ENCODE measurements at places on chromosomes 7 and 10. TPM values are rescaled to one million over a fixed set of nuclear protein-coding genes. Genes with fewer than 3 reads are reported as not detected.

DNA sequence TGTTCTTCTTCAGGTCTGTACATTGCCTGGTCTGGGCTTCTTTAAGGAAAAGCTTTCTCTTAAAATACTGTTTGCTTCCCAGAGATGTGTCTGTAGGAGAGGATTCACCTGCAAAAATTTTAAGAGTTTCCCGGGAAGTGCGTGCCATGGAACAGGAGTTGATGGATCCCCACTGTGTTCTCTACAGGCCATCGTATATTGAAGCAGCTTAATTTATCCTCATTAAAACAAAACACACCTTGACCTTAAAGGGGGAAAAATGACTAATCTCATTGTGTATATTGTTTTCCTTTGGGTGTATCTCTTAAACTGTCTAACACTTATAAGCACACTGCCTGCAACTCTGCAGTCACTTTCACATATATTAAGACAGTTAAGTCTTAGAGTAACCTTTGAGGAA lies 111.4 kb downstream of the ST7 start:
- no peaks in the 10 kb centered on the region for H3K36me3 ChIP-seq
- no peak overlapping the region for H3K27ac ChIP-seq
- peaks cover 1% of the 10 kb centered on the region for H3K4me1 ChIP-seq
- no peak overlapping the region for H3K4me3 ChIP-seq

- H3K27me3 ChIP-seq = peaks cover 5% of the 10 kb centered on the region
- no peak overlapping the region for H3K27ac ChIP-seq
- H3K4me1 ChIP-seq = peaks cover 2% of the 10 kb centered on the region
- no peak overlapping the region for H3K4me3 ChIP-seq
- H3K36me3 ChIP-seq = no peaks in the 10 kb centered on the region
Observed at GRCh38 chr7:73329861-73330581, 2.1 kb downstream of the FKBP6 start.

DNA sequence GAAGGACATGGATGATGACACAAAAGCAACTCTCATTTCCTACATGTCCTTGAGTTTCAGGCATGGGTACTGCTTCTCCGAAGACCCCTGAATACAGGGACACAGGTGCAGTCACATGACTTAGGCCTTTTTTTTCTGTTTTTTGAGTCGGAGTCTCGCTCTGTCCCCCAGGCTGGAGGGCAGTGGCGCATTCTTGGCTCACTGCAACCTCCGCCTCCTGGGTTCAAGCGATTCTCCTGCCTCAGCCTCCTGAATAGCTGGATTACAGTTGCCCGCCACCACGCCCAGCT lies 26.8 kb downstream of the IFT22 start:
- H3K27ac ChIP-seq = no peak overlapping the region
- DNase-seq = no peak
- H3K4me1 ChIP-seq = peaks cover 8% of the 10 kb centered on the region
- H3K4me3 ChIP-seq = no peak overlapping the region

- H3K27ac ChIP-seq = no peak overlapping the region
- peaks cover 52% of the 10 kb centered on the region for H3K4me1 ChIP-seq
- H3K36me3 ChIP-seq = no peaks in the 10 kb centered on the region
- no peak overlapping the region for H3K4me3 ChIP-seq
Observed at GRCh38 chr7:35727571-35727970, 32.6 kb upstream of the HERPUD2 start.

GRCh38 chr10:24695452-24695851 lies 28.2 kb downstream of the ARHGAP21 start:
- H3K4me3 ChIP-seq = no peak overlapping the region
- peaks cover 3% of the 10 kb centered on the region for H3K4me1 ChIP-seq
- H3K27me3 ChIP-seq = no peaks in the 10 kb centered on the region
- no peak for DNase-seq
- no peaks in the 10 kb centered on the region for H3K36me3 ChIP-seq

- no peaks in the 10 kb centered on the region for H3K4me1 ChIP-seq
- H3K36me3 ChIP-seq = peaks cover 2% of the 10 kb centered on the region
- H3K4me3 ChIP-seq = no peak overlapping the region
- H3K27me3 ChIP-seq = no peaks in the 10 kb centered on the region
- H3K27ac ChIP-seq = no peak overlapping the region
Observed at GRCh38 chr7:27631391-27631790, 31.3 kb downstream of the HIBADH start.

DNA sequence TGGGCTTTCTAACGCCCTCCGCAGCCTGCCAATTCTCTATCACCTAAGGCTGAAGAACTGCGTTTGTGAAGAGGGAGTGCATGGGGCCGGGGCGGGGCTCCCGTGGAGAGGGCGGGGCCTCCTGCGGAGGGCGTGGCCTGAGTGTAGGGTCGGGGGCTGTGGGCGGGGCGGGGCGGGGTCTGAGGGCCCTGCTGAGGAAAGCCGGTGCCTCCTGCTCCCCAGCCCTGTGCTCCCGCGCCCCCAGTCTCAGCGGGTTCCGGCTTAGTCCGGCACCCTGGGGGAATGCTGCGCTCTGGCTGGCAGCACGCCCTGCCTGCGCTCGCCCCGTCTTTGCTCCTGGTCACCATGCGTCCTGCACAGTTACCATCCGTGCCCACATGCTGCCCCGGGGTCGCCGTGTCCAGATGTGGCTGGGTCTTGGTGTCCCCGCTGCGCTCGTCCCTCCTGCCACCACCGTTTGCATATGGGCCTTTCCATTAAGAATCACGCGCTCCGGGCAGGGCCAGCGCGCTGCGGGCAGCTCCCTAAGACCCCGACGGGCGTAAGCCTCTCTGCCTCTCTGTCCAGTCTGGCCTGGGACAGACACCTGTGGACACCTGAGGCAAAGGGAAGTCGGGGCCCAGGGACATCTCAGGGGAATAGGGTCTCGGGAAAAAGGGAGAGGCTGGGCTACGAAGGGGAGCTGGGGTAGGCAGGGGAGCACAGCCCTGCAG lies 144.0 kb upstream of the RET start:
- peaks cover 33% of the 10 kb centered on the region for H3K27me3 ChIP-seq
- DNase-seq = peak; percentile 69
- no peak overlapping the region for H3K27ac ChIP-seq
- H3K36me3 ChIP-seq = no peaks in the 10 kb centered on the region

- DNase-seq = no peak
- no peak overlapping the region for H3K27ac ChIP-seq
- H3K27me3 ChIP-seq = no peaks in the 10 kb centered on the region
- H3K4me1 ChIP-seq = peaks cover 2% of the 10 kb centered on the region
- no peak overlapping the region for H3K4me3 ChIP-seq
Observed at GRCh38 chr7:2266911-2267310, 24.9 kb downstream of the NUDT1 start.

DNA sequence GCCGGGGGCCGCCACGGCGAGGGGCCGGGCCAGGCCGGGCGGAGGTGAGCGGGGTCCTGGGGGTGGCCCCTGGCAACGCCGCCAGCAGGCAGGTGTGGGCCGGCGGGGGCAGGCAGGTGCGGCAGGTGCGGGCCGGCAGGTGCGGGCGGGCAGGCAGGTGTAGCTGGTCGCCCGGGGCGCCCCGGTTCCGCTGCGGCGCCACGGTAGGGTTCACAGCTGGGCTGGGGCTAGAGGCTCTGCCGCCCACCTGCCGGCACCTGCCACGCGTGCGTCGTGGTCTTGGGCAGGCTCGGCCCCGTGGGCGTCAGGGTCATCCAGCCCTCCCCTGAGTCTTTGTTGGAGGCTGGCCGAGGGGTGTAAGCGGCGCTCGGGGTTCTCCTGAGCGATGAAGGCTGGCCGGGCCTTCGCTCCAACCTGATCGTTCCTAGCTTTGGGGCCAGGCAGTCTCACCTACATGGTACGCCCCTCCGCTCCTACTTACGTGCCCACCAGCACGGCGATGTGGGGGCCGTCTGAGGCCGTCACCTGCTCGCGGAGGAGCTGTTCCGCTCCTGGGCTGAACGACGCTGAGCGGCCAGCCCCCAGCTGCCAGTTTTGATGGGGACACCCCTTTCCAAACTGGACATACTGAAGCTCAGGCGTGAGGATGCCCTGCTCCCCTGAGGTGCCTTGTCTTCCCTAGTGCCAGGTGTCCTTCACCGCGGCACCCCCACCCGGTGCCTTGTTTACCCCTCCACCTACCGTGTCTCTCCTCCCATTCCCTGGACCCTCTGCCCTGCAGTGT lies 493 bp downstream of the ZMIZ2 start:
- no peak for DNase-seq
- H3K36me3 ChIP-seq = peaks cover 19% of the 10 kb centered on the region
- H3K4me1 ChIP-seq = peaks cover 35% of the 10 kb centered on the region
- peak overlapping the region; percentile 88 for H3K27ac ChIP-seq
- peak overlapping the region; percentile 93 for H3K4me3 ChIP-seq

GRCh38 chr10:67924136-67924535 lies 39.7 kb downstream of the SIRT1 start:
- H3K27me3 ChIP-seq = no peaks in the 10 kb centered on the region
- H3K27ac ChIP-seq = no peak overlapping the region
- DNase-seq = no peak
- H3K4me1 ChIP-seq = no peaks in the 10 kb centered on the region

- no peak for DNase-seq
- H3K36me3 ChIP-seq = peaks cover 5% of the 10 kb centered on the region
- peaks cover 8% of the 10 kb centered on the region for H3K4me1 ChIP-seq
Observed at GRCh38 chr7:102811942-102812678, 63.3 kb downstream of the FAM185A start.

DNA sequence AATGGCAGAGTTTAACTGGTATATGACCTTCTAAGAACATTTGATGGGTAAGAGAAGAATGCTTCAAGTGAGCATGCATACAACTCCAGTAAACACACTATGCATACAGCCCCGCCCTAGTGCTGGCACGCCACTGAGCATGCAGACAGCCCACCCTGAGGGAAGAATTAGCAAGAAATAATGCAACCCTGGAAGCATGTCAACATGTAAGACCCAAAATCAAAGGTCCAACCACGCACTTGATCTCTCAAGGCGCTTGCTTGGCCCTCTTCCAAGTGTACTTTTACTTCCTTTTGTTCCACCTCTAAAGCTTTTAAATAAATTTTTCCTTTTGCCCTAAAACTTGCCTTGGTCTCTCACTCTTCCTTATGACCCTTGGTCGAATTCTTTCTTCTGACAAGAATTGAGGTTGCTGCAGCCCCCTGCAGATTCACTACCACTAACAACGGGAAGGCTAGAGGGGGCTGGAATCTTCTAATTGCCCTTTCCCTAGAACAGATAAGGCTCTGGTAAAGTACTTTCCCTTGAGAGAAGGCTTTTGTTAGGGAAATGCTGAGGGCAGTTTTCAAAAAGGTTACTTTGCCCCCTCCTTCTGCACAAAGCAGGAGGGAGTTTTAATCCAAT lies 3.4 kb downstream of the FAM24B start:
- H3K36me3 ChIP-seq = peaks cover 60% of the 10 kb centered on the region
- no peaks in the 10 kb centered on the region for H3K27me3 ChIP-seq
- H3K4me3 ChIP-seq = no peak overlapping the region
- peaks cover 41% of the 10 kb centered on the region for H3K4me1 ChIP-seq
- DNase-seq = no peak

GRCh38 chr10:27638071-27638750 lies 107.4 kb downstream of the MKX start:
- H3K4me3 ChIP-seq = no peak overlapping the region
- peaks cover 10% of the 10 kb centered on the region for H3K27me3 ChIP-seq
- no peak overlapping the region for H3K27ac ChIP-seq
- no peaks in the 10 kb centered on the region for H3K4me1 ChIP-seq
- no peaks in the 10 kb centered on the region for H3K36me3 ChIP-seq
- DNase-seq = no peak

GRCh38 chr7:116788572-116789197 lies 73.7 kb upstream of the CAPZA2 start:
- H3K27ac ChIP-seq = no peak overlapping the region
- H3K4me1 ChIP-seq = no peaks in the 10 kb centered on the region
- H3K27me3 ChIP-seq = peaks cover 6% of the 10 kb centered on the region

DNA sequence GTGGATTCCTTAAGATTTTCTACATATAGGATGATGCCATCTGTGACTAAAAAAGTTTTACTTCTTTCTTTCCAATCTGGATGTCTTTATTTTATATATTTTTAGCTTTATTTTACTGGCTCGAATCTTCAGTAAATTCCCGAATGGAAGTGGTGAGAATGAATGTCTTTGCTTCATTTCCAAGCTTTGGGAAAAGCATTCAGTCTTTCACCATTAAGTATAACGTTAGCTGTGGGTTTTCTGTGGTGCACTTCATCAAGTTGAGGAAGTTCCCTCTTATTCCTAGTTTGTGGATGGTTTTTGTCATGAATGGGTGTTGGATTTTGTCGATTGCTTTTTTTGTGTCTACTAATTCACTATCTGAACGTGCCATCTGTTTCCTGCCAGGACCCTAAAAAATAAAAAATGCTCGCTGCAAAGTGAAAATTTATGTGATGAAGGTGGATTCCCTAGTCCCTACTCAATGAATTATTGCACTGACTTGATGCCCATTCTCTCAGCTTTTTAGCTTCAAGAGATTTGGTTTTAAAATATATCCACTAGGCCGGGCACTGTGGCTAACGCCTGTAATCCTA lies 90.2 kb upstream of the CARD11 start:
- H3K27me3 ChIP-seq = peaks cover 9% of the 10 kb centered on the region
- no peak overlapping the region for H3K27ac ChIP-seq
- no peak for DNase-seq
- no peak overlapping the region for H3K4me3 ChIP-seq
- H3K4me1 ChIP-seq = peaks cover 5% of the 10 kb centered on the region
- no peaks in the 10 kb centered on the region for H3K36me3 ChIP-seq

Gene FXYD4
- not detected for total RNA-seq

Gene CALHM2
- total RNA-seq = 14.0 TPM

Gene GNAT3
- not detected for total RNA-seq

Gene MYO3A
- total RNA-seq = not detected

Gene SH2D4B
- total RNA-seq = 0.23 TPM

Gene COPS6
- 109 TPM for total RNA-seq

Gene LBX1
- total RNA-seq = not detected

All from activated CD4-positive, alpha-beta T cell treated with anti-CD3 and anti-CD28 coated beads, Interleukin-2, amount 10 ng/mL, durations not matched to agents 24 days and 14 days (primary cell).